Femur (tissue), 1 donor: ENCODE measurements at places on chromosomes 6 and 20.

- DNase-seq: no peak
These were observed 70.4 kb upstream of the SIRPA start for GRCh38 chr20:1824834-1825233.

DNA sequence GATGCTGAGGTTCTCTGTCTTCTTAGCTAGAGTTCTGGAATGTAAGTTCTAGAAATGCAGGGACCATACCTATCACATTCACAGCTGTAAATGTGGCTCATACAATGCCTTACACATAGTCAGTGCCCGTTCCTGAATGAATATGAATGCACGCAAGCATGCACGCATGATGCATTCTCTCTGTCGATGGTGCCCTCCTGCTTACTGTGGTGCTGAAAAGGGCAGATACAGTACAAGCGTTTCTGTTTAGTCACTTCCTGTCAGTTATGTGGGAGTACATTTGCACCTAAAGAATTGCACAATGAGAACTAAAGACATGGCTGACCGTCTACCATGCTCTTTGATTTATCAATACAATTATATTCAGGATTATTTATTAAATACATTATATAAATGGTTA lies 152.2 kb upstream of the SOX4 start:
- no peak for DNase-seq

GRCh38 chr6:20313960-20314530 lies 87.6 kb upstream of the E2F3 start:
- no peak for DNase-seq

- DNase-seq: no peak
These were observed 6.9 kb upstream of the ADGRB3 start for GRCh38 chr6:68628161-68628560.

- no peak for DNase-seq
These were observed 382.4 kb downstream of the PKHD1 start for GRCh38 chr6:51704932-51705540.

DNA sequence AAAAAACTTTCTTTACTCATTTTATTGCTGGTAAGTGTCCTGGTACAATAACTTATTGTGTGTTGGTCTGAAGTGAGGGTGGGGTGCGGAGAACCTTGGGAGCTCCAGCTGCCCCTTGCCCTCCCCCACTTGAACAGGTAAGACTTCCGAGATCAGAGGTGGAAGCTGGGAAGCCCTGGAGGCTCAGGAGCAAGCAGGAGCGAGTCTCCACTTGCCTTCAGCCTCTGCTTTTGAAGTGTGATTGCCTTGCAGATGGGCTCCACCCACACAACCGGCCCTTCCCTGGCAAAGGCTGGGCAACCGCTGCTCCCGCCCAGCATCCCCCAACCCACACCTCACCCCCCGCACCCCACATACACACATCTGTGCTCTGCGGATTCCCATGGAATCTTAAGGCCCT lies 179.6 kb downstream of the TFAP2C start:
- no peak for DNase-seq

DNA sequence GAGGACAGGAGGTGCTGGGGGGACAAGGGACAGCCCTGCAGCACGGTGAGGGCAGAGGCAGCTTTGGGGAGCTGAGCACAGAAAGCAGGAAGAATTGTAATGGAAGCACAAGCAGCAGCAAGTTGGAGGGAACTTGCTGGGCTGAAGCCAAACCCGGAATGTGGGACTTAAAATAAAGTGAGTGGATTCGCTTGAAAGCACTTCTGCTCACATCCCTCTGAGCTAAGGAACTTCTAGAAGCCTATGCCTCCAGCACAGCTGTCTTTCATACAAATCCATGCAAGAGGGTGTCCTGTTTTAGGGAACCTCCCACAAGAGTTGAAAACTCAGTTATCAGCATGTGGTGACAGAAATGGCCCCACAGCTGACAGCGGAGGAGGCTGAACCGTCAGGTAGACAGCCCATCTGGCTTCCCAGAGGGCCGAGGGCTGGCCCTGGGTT lies 71.4 kb upstream of the MLN start:
- DNase-seq: peak; percentile 47
